ENCODE measurements at places on chromosomes 6 and 20.

DNA sequence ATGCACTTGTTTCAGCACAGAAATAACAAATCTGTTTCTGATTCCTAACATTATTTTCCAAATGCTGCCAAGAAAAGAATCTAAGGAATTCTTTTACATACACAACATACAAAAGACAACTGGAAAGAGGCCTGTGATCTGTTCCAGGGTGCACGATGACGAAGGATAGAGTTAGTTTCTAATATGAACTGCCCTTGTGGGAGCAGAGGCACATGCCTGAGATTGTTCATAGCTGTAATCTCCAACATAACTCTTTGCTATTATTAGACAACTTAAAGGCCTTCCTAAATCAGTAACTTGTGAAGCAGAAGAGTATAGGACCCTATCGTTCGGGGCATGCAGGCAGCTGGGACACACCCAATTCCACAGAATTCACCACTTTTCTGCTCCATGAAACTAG, 41.2 kb upstream of the NHSL1 start:
- DNase-seq: no peak

DNA sequence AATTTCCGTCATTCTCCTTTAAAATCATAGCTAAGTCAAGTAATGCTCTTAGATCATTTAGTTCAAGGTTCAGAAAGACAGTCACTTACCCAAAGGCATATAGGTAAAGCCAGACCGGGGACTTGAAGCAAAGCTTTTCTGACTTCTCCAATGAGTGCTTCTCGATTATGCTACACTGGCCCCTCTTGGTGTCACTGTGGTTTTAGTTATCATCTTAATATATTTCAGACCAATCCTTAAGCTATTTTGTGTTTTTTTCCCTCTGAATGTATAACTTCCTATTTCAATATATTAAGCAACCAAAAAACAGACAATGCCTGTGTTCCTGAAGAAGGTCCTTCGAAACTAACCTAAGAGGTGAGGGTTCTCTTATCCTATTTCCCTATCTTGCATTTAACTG, 3.9 kb downstream of the PRDM1 start:
- DNase-seq: no peak

- no peak for DNase-seq
Measured at GRCh38 chr6:116307633-116308032, 27.9 kb upstream of the TSPYL1 start.

DNA sequence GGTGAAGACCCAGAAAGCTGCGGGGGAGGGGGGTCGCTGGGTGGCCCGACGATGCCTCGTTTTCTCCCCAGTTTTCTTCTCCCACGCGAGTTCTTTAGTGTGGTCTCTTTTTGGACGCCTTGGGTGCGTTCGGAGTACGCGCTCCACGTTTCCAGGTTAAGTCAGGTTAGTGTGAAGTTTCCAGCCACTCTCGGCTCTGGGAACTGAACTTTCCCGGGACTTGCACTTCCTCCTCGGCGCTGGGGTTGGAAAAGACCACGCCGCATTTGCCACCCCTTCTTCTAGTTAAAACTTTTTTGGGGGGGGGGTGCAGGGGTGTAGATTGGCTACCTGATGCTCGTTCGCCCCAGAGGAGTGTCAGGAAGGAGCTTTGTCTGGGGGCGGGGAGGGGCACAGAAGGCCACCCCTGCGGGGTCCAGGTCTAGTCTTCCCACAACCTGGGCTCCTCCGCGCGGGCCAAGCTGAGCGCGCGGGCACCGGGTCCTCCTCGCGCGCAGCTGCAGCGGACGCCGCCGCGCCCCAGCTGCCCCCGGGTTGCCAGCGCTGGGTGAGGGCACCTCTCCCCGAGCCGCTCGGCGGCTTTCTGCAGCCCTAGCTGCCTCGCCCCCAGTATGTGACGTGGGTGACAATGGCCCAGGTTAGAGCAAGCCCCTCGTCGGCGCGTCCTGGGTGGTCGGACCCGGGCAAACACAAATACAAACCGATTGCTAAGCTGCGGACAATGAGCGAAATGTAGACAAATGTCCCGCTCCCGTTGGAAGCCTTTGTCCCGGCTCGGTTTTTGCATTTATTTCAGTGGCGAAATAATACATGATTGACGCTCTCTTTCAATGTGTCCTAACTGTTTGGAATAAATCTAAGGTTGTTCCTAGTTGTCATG, 1.7 kb upstream of the NKX2-2 start:
- DNase-seq: peak; percentile 41

DNA sequence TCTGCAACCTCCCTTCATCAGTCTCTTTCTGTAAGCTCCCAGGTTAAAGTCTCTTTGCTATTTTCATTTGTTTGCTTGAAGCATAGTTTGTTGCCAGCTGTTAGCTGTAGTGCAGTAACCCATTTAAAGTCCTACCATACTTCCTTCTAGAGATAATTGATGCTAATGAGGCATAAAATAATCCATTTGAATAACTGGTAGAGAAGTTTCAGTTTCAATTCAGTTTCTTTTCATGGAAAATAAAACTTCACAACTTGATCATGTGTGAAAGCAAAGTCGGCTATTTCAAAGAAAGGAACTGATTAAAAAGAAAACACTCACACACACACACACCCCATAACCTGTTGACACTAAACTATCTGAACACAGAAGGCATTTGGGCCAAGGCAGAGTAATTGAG, 68.5 kb upstream of the TENT5A start:
- no peak for DNase-seq

- DNase-seq: no peak
Measured at GRCh38 chr6:144075875-144076274, 19.5 kb downstream of the SF3B5 start.

DNA sequence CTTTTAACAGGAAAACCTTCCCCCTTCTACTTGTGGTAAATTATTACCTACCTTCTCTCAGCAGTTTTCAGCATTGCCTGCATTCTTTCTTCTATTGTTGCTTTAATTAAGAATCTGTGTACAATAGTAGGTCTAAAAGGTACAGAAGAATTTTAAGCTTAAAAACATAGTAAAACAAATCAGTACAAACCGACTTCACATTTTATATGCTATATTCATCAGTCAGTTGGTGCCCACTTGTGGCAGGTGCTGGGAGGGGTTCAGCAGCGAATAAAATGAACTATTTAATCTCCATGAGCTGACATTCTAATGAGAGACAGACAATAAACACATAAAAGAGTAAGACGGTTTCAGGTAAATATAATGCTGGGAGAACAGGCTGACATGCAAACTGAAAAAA, 73.4 kb upstream of the FBXO30 start:
- no peak for DNase-seq

- no peak for DNase-seq
Measured at GRCh38 chr6:122059918-122060317, 339.5 kb upstream of the HSF2 start.

DNA sequence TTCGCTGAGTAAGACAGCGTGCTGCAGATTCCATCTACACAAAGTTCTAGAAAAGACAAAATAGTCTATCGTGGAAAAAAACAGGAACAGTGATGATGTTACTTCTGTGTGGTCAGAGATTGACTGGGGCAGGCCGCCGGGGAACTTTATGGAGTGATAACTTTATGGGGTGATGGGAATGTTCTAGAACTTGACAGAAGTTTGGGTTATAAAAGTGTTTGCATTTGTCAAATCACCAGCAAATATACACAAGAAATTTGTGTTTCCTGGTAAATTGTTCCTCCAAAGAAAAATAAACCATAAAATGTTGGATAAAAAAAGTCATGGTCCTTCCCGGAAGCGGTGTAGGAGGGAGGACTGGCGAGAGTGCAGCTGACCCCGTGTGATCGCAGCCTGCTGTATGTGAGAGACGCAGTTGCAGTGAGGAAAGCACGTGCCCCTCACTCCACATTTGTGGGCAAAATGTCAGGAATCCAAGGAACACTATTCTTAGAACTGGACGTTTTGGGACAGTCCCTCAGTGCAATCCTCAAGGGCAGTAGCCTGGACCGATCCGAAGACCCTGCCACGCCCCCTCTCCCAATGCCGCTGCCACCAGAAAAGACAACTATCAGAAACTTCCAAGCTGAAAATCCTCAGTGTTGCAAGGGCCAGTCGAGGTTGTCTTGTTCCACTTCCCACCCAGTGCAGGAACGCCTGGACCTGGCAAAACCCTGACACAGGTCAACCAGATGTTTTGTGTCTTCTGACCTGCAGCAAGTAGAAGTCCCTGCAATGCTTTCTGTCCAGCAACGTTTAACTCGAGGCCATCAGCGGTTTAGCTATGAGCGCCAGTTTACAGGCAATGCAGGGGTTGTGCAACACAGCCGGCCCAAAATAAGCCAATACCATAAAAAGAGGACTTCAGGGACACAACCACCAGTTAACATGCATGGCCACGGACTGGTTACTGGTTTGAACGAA, 80.5 kb upstream of the QKI start:
- DNase-seq: no peak

DNA sequence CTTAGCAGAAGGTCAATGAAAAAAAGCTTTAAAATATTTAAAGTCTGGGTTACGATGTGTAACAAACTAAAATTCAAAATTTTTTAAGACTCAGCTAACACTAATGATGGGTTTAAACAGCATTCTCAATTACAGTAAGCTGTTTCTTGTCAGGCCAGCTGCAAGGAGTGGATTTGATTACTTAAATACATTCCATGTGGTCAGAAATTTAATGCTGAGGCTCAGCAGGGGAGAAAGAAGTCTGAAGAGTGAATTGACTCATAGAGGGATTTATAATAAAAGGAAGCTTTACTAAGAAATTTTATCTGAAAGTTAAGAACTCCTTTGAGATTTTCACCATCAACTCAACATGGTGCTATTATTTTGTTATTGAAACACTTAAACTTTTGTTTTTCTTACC, 398.6 kb downstream of the KHDRBS2 start:
- DNase-seq: no peak

DNA sequence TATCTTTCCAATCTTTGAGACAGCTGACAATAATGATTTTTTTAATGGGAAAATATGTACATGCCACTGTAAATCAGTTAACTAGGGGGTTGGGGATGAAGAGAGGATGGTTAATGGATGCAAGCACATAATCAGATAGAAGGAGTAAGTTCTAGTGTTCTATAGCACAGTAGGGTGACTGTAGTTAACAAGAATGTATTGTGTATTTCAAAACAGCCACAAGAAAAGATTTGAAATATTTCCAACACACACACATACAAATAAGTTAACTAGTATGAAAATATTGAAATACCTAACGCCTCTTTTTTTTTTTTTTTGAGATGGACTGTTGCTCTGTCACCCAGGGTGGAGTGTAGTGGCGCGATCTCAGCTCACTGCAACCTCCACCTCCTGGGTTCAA, 153.4 kb upstream of the SALL4 start:
- DNase-seq: no peak

DNA sequence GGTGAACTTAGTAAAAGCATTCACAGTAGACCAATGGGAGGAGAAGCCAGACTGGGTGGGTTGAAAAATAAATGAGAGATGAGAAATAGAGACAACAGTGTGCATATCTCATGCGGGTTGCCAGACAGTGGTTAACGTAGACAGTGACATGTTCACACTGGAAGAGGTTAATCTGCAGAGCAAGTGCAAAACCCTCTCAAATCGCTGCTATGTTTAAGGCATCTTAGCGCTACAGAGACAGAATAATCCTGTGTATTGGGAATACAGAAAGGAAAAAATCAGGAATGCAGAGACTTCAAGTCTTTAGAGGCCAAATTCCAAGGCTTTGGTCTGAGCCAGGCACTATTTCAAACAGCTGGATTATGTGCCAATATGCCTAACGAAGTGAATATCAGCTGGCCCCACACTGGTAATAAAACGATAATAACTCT, 107.1 kb downstream of the TSHZ2 start:
- DNase-seq: no peak

DNA sequence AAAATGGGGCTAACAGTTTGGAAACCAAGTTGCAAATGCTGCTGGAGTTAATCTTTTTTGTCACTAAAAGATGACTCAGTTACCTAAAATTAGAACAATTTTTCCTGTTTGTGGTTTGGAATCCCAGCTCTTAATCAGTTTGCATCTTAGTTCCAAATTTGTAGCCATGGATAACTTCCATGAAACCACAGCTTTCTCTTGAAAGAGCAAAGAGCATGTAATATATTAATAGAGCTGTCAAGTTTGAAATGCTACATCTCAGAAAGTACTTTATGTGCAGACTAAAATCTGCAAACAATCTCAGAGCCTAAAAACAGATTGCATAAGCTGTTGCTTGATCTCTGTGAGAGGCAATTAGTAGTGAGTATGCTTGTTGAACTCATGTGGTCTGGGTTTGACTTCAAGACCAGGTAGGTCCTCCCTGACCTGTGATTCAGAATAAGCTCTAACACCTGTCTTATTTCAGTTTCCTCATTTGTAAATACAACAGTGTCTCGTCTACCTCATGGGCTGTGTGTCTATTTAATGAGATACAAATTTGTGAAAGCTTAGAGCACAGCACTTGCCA, 23.5 kb downstream of the DHX35 start:
- no peak for DNase-seq

DNA sequence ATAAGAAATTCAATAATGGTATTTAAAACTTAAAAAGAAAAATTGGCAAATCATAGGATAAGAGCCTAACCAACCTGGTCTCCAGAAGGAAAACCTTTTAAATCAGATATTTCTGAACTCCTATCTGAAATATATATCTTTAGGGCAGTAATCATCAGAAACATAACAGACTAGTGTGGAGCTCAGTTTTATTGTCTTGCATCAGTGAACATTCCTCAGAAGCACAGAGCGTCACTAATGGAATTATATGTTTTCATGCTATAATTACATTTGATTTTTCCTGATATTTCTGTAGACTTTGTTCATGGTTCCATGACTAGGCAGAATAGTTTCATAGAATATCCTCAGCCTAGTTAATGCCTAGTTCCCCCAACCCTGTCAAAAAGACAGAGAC, 262.2 kb downstream of the EYA4 start:
- no peak for DNase-seq

DNA sequence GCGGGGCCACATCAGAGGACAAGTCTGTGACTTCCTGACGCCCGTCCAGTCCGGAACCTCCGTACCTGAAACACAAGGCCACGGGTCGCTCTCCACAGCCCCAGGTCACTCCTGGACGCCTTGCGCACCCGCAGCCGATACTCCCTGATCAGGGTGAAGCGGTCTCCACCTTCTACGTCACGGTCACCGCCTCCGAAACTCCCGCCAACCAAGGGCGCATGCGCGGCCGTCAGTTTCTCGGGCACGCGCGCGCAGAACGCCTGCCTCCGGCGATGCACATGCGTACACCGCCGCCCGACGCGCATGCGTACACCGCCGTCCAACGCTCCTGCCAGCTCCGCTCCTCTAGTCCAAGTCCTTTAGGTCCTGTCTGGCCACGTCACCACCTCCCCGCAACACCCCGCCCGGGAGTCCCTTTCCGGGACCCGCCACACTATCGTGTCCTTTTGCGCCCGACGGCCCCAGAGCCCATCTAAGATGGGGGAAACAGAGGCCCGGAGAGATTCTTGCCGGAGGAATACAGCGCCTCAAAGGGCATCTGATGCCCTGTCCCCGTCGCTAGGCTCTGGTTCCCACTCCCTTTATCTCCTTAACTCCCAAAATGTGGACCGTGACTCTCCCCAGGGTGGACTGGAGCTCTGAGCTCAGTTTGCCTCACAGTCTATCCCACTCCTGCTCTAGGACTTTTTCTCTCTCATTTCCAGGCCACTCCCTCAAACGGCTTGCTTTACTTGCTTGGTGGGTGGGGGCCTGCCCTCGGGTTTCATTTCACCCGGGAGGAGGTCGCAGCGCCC, at the start of gene DSN1:
Gene DSN1 (minus strand): TSS at position 167 of the 794 bp plus-strand sequence. CDS start 2,305 bp downstream, outside the sequence.
- DNase-seq: peak; percentile 92

- DNase-seq: peak; percentile 98
Measured at GRCh38 chr6:21587961-21588480, 5.5 kb upstream of the SOX4 start.

- DNase-seq: no peak
Measured at GRCh38 chr6:169591616-169592015, 110.2 kb downstream of the WDR27 start.
